Temporal lobe (tissue), 4 donors: ENCODE measurements at places on chromosomes 1 and 21. TPM values are rescaled to one million over a fixed set of nuclear protein-coding genes. Genes with fewer than 3 reads are reported as not detected.

Gene NUP210L
- under 0.01 TPM for total RNA-seq

Gene MYOG
- total RNA-seq: not detected

Gene PGLYRP4
- total RNA-seq: not detected

Gene BTBD8
- 51.9 TPM for total RNA-seq

Gene F13B
- total RNA-seq: not detected

Gene SEC16B
- total RNA-seq: 2.5 TPM

Gene GBP2
- total RNA-seq: 0.25 TPM

Gene MROH9
- total RNA-seq: not detected

Gene SPATA45
- total RNA-seq: 0.49 TPM

Gene OR6K3
- not detected for total RNA-seq

Gene LHX8
- under 0.01 TPM for total RNA-seq

Gene MARK1
- 55.8 TPM for total RNA-seq

Gene TMEM201
- total RNA-seq: 4.4 TPM

Gene CYP4A22
- not detected for total RNA-seq

Gene AGT
- total RNA-seq: 6.4 TPM

Gene TOR1AIP1
- 34.4 TPM for total RNA-seq

Gene CHRM3
- total RNA-seq: 21.4 TPM

Gene AMY2A
- 0.25 TPM for total RNA-seq

Gene CA14
- 1.7 TPM for total RNA-seq

Gene LIN9
- total RNA-seq: 15.2 TPM

Gene CHI3L1
- 0.74 TPM for total RNA-seq

Gene S100A7A
- not detected for total RNA-seq

Gene OR2C3
- not detected for total RNA-seq

Gene AGPAT3
- total RNA-seq: 29.7 TPM

Gene SLAMF9
- not detected for total RNA-seq

Gene HIVEP3
- 10.8 TPM for total RNA-seq

Gene LRRC3
- 5.7 TPM for total RNA-seq

Gene NDUFS2
- 129 TPM for total RNA-seq

Gene EPHA2
- 1.7 TPM for total RNA-seq

Gene CCT8
- 198 TPM for total RNA-seq

Gene TSSK3
- not detected for total RNA-seq

Gene KRTAP12-2
- not detected for total RNA-seq

Gene KRTAP10-12
- total RNA-seq: not detected

Gene LMOD1
- 0.49 TPM for total RNA-seq

Gene CLCA2
- total RNA-seq: under 0.01 TPM

Gene ATP1A2
- 93.2 TPM for total RNA-seq

Gene NUAK2
- 0.98 TPM for total RNA-seq

Gene LRRC53
- under 0.01 TPM for total RNA-seq

Gene SLC26A9
- total RNA-seq: not detected

Gene PTAFR
- 0.74 TPM for total RNA-seq

Gene ALPL
- total RNA-seq: 2.5 TPM

Gene FAM72D
- 0.49 TPM for total RNA-seq

Gene PAQR6
- 4.7 TPM for total RNA-seq

Gene TFF3
- total RNA-seq: not detected

Gene JAM2
- 28.0 TPM for total RNA-seq

Gene SYF2
- 27.8 TPM for total RNA-seq

Gene PTPN22
- total RNA-seq: 0.25 TPM

Gene KRTCAP2
- 21.4 TPM for total RNA-seq

Gene KCND3
- 13.0 TPM for total RNA-seq

Gene C1QC
- total RNA-seq: 5.2 TPM

Gene KCNE2
- total RNA-seq: 0.25 TPM

Gene PLD5
- 2.7 TPM for total RNA-seq

Gene NGF
- 0.74 TPM for total RNA-seq
